ENCODE measurements at places on chromosomes 1 and 21.

DNA sequence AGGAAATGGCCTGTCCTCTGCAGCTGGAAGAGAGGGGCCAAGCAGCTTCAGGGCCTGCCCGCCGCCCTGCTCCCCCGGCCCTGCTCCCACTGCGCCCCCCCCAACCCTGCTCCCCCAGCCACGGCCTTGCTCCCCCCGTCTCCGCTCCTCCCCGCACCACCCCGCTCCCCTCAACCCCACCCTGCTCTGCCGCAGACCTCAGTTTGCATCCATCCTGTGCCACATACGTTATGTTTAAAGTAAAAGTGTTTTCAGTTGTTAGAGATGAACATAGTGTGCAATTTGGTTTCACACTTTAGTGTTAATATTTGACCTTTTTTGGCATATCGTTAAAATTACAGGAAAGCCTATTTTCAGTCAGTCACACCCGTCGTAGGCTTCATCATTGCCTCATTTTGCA lies 34.1 kb upstream of the DIP2A start:
- DNase-seq, result no peak

DNA sequence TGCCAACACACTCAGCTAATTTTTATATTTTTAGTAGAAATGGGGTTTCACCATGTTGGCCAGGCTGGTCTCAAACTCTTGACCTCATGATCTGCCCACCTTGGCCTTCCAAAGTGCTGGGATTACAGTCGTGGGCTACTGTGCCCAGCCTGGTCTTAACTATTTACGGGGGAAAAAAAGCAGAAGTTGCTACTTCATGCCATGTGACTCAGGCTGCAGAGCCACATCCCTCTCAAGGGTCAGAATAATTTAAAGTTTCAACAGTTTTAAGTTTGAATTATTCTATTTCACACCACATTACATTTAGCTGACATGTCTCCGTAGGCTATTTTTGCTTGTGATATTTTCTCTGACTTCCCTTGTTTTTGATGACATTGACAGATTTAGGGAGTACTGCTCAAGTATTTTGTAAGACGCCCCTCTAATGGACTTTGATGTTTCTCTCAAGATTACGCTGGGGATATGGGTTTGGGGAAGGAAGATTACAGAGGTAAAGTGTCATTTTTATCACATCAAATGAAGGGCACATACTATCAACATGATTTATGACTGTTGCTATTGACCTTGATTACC lies 14.6 kb upstream of the AGBL4 start:
- DNase-seq, result no peak

DNA sequence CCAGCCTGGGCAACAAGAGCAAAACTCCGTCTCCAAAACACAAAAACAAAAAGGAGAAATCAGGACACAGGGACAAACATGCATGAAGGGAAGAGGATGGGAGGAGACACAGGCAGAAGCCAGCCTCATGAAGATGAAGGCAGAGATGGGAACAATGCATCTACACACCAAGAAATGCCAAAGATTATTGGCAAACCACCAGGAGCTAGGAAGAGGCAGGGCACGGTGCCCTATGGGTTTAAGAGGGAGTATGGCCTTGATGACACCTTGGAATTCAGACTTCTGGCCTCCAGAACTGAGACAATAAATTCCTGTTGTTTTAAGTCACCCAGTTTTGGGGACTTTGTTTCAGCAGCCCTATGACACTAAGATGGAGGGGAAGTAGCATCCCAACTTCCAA lies 5.2 kb downstream of the TMPRSS3 start:
- DNase-seq, result no peak

GRCh38 chr1:168138134-168138533 lies 1.4 kb upstream of the GPR161 start:
- DNase-seq, result no peak

- DNase-seq, result no peak
Observed at GRCh38 chr1:235205687-235206086, 44.6 kb upstream of the RBM34 start.

GRCh38 chr1:154405747-154406571 lies 816 bp downstream of the IL6R start:
- peak; percentile 81 for DNase-seq

GRCh38 chr1:152047413-152047729 lies 10.6 kb upstream of the S100A11 start:
- DNase-seq, result no peak

DNA sequence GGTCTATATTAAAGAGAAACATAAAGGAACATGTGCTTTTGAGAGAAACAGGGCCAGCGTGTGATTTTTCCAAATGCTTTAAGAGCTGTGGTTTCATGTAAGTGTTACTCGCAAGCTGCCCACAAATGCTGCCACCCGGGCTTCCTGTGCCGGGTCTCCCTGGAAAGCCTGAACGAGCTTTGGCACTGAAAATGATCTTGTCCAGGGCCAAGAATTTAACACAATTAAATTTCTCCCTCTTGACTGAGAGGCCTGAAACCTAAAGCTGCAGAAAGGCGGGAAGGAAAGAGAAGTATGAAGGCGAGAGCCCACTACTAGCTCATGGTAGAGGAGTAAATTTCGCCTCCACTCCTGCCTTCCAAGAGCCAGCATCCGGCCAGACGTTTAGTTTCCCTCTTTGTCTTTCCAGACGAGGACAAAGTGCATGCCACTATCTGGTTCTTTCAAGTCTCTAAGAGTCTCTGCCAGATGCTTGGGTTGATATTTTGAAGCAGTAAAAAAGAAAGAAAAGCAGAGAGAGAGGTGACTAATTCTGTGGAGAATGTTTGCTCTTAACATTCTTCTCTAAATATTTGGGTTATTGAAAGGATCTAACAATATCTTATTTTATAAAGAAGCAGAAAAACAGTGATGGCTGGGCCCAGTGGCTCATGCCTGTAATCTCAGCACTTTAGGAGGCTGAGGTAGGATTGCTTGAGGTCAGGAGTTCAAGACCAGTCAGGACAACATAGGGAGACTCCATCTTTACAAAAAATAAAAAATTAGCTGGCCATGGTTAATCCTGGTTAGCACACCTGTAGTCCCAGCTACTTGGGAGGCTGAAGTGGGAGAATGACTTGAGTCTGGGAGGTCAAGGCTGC lies 100.0 kb upstream of the HNRNPU start:
- DNase-seq, result peak; percentile 32

GRCh38 chr1:67755619-67756018 lies 70.6 kb downstream of the GADD45A start:
- DNase-seq, result no peak

DNA sequence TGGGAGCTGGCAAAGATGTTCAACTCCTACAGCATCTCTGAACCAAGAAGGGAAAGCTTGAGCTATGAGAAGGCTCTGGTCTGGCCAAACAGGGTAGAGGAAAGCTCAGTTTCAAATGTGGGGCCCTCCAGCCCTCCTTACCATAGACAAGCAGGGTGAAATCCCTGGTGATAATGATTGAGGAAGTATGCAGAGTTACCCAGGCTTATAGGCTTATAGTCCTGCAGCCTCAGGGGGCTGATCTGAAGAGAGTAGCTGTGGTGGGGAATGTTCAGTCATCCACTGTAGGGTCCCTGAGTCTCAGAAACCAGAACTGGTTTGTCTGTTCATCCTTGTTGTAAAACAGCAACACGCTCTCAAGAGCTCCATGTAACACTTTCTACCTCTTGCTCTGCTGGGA lies 19.8 kb upstream of the LY9 start:
- DNase-seq, result no peak

DNA sequence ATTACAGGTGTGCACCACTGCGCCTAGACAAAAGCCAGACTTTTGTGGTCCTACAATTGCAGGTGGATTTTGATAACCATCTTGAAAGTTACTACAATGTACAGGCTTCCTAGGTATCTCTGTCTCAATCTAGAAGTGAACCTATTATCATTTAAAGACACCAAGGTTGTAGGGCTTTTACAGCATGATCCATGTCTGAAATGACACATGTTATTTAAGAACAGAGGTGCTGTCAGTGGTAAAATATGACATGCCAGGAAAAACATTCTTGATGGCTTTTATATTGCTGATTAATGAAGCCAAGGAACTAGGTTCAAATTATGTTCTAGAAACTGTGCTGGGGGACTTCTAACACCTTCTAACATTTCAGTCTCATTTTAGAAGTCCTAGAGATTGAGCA lies 253.1 kb downstream of the SDCCAG8 start:
- no peak for DNase-seq

DNA sequence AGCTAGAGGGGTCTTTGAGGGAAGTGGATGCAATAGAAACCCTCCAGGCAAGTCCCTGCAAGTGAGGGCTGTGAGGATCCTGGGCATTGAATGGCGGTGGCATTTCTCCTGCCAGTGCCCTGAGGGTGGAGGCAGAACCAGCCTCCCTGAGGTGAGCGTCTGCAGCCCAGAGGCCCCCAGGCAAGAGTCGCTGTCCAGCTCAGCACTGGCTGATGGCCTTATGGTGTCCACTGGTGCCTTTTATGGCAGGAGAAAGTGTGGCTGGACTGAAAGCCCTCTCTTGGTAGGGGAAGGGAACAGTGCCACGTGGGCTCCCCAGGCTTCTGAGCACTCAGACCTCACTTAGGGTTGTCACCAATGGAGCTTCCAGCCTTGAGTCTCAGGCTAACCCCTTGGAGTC lies 77.3 kb downstream of the SH3BGR start:
- DNase-seq, result no peak

DNA sequence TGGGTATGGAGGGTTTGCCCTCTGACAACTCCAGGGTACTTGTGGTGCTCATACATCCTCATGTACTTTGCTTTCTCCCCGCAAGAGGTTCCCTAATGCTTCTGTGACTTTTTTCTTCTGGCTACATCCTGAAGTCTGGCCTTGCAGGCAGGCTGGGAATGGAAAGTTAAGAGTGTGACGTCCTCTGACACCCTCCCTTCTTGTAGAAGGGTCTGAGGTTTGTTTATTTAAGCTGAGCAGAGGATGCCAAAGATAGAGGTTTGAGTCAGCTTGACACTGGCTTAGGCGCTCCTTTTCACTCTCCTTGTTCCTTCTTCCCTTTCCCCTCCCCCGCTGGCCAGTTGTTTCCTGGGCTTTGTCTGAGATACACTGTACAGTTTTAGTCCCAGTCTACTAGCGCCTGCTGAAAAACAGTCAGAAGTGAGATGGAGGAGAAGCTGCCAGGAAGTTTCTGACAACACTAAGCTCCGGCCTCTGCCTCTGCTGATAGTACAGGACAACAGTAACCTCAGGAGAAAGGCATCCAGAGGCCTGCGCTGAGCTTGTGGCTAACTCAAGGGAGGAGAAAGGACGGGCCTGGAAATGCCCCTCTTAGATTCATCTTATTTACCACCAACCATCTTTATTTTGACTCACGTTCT lies at the start of gene MACF1:
MACF1 (plus strand) TSS at position 255 of the 641 bp plus-strand sequence; CDS start at position 583, 328 bp downstream.
- peak; percentile 60 for DNase-seq

DNA sequence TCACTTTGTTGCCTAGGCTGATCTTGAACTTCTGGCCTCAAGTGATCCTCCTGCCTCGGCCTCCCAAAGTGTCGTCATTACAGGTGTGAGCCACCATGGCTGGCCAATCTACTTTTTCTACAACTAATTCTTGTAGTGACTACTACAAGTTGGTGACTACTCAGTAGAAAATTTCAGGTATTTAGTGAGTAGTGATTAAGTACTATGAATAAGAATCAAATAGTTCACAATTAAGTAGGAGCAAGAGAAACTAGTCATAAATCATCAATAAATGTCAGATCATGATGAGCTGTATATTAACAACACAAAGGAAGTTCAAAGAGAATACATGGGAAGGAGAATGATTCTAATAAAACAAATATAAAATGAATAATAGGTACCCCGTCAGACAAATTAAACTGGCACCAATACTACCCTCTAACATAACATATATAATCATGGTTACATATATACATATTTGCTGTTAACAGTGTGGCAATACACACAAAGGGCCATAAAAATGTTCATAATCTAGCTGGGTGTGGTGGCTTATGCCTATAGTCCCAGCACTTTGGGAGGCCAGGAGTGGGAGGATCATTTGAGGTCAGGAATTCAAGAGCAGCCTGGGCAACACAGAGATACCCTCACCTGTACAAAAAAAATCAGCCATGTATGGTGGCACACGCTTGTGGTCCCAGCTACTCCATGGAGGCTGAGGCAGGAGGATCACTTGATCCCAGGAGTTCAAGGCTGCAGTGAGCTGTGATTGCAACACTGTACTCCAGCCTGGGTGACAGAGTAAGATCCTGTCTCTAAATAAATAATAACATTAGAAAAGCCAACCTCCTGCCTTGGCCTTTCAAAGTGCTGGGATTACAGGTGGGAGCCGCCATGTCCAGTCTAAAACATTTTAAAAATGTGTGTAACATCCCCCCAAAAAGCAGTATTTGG lies 19.1 kb downstream of the YY1AP1 start:
- DNase-seq, result no peak

- DNase-seq, result no peak
Observed at GRCh38 chr1:231106347-231106746, 55.5 kb upstream of the TRIM67 start.

DNA sequence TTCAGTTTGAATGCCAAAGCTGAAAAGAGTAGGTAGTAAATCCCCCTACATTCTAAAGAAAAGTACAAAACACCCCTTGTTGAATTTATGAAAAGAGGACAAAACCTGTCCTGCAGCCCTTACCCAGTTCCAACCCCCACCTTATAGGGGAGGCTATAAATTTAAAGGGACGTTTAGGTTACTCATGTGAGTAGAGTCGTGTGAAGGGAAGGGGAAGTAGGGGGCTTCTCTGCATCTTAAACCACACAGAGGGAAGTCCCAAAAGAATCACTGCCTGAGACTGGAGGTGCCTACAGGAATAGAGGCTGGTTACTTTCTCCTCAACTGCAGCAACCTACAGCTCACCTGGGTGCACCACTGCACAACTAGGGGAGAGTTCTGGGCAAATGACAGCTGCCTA lies 36.7 kb upstream of the KIRREL1 start:
- no peak for DNase-seq

GRCh38 chr1:41626616-41627375 lies 142.3 kb upstream of the EDN2 start:
- peak; percentile 70 for DNase-seq

Data from activated T-cell treated with anti-CD3 and anti-CD28 coated beads, Interleukin-2, amount 50 U/mL, for 24 hours (primary cell).